Left forelimb (tissue), 1 donor: ENCODE measurements at places on chromosomes 13 and 19.

DNA sequence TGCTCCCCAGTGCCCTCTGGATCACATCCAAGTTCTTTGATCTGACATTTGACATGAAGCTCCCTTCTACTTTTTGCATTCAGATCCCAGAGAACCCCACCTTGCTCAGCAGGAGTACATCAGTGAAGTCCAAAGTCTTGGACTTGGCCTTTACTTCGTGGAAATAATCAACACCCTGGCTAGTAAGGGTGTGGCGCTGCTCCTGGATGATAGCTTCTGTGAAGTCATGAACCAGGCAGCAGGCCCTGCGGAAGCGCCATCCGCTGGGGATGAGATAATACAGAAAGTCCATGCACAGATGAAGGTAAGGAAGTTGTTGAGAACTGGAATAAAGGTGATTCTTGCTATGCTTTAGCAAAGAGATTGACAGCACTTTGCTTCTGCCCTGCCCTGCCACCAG is 43.2 kb downstream of the OR10H4 start:
- DNase-seq: no peak

DNA sequence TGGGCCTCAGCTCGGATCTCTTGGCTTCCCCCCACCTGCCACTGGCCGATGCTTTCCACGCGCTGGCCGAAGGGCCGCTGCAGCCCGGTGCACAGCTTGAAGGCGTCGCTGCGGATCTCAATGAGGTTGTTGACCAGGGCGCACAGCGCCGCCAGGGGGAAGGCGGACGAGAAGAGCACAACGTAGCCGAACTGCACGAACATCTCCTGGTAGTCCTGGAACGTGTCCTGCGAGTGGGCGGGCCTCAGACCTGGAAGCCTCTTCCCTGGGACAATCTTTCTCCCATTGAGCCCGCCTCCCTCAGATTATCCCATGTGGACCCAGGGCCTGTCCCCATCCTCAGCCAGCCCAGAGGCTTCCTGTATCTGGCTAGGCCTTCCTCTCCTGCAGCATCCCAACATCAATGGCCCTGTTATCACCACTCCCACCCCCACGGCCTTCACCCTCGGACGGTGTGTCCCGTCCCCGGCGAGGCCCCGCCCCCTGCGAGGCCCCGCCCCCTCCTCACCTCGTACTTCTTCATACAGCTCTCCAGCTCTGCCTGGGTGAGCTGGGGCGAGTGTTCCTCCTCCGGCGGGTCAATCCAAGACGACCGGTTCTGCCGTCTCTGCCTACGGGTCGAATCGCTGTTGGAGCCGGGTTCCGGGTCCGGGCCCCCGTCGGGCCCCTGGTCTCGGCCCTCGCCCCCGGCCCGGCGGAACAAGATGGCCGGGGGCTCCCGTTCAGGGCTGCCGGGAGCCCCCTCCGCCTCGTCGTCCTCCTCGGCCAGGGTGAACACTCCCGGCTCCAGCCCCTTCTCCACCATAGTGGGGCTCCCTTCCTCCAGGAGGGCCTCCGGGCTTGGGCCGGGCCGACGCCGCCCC is 6.8 kb downstream of the ANO8 start:
- DNase-seq: peak; percentile 80

DNA sequence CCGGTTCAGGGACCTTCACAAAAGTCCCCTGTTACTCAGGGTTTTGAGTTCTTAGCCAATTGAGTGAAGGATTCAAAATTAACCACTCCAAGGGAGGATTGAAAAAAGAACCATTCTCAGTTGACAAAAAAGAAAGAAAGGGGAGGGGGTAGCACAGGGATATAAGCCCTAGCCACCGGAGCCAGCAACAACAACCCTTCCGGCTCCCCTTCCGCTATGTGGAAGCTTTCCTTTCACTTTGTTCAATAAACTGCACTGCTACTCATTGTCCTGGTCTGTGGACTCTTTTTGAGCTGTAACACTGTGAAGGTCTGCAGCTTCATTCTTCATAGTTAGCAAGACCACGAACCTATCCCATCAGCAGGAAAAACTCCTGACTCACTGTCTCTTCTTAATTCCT is 1488.1 kb upstream of the PRR20A start:
- no peak for DNase-seq

DNA sequence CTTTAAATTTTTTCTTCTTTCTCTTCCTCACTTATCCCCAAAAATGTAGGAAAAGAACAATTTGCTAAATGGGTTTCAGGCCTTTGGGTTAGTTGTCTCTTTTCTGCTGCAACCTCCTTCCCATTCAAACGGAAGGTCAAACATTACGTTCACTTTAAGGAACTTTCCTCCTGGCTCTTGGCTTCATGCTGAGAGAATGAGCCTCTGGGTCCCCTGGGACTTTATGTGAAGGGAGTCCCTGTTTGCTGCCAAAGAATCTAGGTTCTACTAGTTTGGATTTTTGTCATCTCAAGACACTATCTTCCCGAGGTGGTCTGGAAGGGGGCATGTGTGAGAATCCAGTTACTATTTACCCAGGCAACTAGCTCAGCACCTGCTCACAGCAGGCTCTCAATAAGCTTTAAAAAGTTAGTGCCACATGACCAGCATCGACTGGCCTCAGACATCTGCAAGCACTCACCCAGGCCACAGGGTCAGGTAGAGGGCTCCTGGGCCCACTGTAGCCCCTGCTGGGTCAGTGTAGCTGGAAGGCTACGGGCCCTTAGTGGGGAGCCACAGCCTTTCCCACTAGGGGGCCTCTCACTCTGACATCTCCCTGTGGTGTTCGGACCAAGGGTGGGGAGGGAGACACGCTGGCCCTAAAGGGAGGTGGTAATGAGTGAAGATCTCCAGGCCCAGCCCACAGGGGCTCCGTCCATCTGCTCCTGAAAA is 40.5 kb downstream of the FAM124A start:
- no peak for DNase-seq

DNA sequence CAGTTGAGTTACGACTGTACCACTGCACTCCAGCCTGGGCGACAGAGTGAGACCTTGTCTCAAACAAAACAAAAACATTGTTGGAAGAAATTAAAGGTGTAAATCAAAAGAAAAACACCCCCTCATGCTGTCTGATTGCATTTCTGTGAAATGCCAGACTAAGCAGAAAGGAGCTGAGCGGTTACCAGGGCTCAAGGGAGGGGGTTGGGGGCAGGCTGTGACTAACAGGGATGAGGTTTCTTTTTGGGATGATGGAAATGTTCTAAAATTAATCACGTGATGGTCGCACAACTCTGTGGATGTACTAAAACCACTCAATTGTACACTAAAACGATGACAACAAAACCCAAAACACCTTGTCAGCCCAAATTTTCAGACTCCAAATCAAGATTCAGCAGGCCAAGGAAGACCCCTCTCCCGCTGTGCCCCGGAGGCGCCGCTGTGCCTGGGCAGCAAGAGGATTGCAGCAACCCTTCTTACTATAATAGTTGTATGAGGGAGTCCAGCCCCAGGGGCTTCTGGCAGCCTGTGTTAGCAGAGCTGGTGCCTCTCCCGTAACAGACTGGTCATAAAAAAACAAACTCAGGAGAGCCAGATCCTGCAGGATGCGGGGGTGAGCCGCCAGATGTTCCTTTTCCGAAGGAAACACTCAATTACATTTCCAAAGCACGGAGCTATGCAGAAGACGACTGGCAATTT is 20.9 kb downstream of the CAPS start:
- DNase-seq: no peak

- DNase-seq: no peak
Observed at GRCh38 chr13:32737111-32737571, 150.9 kb downstream of the PDS5B start.

- peak; percentile 89 for DNase-seq
Observed at GRCh38 chr19:18388100-18388959, 2.4 kb downstream of the GDF15 start.

- no peak for DNase-seq
Observed at GRCh38 chr13:92657565-92657964, 569.0 kb upstream of the GPC6 start.

DNA sequence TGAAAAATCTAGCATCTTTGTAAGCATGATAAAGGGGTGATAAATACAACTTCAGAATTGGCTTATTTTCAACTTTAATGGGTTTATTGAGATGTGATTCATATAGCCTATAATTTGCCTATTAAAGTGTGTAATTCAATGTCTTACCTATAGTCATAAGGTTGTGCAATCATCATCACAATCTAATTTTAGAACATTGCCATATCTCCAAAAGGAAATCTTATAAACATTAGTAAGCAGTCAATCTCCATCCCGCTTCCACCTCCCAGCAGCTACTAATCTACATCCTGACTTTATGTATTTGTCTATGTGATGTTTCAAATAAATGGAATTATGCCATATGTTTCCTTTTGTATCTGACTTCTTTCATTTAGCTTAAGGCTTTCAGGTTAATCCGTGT is 145.2 kb upstream of the KLHL1 start:
- DNase-seq: no peak

- DNase-seq: no peak
Observed at GRCh38 chr19:39736088-39736487, 1.7 kb downstream of the CLC start.

DNA sequence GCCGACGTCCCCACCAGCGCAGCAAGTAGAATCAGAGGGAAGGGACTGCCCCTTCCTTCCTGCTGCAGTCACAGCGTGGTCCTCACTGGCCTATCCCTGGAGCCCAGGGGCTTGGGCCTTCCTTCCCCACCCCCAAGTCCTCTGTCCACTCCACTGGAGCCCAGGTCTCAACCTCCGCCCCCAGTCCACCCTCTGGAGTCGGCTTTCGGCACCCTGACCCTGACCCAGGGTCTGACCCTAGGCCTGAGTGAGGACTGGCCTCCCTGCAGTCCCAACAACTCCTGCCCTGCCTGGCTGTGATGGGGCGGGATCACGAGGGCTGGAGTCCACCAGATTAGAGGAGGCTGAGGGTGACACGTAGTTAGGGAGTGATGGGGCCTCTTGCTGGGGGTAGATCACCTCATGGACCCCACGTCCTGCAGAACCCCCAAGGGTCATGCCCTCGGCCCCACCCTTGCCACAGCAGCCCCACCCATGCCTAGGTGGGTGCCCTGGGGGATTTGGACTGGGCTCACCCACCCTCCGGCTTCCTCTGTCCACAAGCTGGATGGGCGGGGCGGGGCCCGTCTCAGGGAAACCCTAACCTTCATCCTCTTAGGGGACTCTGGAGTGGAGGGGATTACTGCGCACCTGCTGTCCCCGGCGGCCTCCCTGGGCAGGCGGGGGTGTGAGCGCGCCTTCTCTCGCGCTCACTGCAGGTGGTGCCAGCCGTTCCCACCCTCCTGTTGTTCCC is 3.8 kb downstream of the RAX2 start:
- DNase-seq: no peak

DNA sequence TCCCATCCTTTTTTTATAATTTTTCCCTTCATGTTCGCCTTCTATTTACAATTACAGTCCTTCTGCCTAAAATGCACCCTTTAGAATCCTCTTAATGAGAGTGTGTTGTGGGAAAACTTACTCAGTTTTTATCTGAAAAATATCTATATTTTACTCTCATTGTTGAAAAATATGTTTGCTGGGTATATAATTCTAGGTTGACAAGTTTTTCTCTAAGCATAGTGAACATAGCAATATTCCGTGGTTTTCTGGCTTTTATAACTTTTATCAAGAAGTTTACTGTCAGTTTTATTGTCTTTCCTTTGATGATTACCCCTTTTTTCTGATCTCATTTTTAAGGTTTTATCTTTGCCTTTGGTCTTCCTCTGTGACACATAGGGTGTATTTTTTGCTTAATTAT is 57.3 kb downstream of the UQCRFS1 start:
- no peak for DNase-seq

- DNase-seq: no peak
Observed at GRCh38 chr19:51490676-51491075, 10.9 kb downstream of the SIGLEC12 start.

DNA sequence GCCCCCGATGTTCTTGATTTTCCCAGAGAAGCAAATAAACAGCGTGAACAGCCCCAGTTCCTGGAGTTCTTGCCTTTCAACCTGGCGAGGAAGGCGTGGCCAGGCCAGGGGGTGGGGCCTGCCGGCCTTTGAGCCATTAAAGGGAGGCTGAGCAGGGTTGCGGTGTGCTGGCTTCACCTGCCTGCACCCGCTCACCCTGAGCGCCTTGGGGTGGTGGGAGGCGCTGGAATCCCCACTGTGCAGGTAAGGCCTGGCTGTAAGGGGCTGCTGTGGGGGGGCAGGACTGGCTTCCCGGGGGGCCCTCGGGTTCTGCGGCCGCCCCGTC is 2.7 kb upstream of the MISP start:
- DNase-seq: no peak

DNA sequence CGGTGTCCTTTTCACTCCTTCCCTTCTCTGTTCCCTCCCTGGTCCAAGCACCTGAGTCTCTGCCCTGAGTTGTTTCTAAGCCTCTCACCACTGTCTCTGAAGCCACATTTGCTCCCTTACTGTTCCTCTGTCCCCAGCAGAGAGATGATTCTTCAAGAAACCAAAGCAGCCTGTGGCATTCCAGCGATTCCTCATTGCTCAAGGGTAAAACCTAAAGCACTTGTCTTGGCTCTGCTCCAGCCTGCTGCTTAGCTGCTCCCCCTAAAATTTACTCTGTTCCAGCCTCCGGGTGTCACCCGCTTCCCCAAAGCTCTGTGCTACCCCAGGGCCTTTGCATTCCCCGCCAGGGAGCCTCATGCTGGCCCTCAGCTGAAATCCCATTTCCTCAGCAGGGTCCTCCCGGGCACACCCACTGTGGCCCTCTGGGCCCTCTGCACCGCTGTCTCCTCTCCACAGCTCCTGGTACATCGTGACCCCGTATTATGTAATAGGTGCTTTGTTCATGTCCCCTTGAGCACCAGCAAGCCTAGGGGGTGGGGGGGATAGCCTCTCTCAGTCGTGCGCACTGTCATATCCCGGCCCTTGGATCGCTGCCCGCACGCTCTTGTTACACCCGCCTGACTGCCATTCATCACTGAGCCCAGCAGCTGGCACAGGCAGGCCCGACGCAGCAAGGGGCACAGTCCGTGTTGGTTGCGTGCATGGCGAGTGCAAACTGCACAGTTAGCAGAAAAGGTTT is 15.8 kb downstream of the TECR start:
- no peak for DNase-seq

- DNase-seq: no peak
Observed at GRCh38 chr19:31427857-31428256, 78.6 kb upstream of the TSHZ3 start.

DNA sequence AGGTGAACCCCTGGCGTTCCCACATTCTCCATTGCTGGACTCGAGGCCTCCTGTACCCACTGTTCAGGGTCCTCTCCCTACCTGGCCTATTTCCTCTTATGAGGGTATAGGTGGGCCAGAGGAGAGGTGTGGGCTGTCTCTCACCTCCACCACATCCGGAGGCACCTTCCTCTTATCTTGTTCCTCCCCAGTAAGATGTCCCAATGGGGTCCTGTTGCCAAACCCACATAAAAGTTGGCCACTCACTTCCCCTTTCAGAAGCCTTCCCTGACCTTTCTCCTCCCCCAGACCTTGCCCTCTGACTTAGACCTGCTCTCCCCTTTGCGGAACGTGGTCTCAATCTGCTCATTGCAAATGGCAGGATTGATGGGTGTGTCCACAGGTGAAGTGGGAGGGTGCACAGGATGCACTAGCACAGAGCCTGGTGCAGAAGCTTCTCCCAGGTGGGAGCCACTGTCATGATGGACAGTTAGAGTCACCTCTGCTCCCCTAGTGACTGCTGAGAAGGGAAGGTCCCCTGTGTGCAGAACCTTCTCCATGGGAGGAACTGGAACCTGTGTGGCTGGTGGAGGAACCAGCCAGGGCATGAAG is 1.3 kb downstream of the CYP4F3 start:
- DNase-seq: no peak

- DNase-seq: no peak
Observed at GRCh38 chr19:947707-948539, 22.1 kb downstream of the ARID3A start.
